ENCODE measurements at places on chromosomes 11 and 22.

DNA sequence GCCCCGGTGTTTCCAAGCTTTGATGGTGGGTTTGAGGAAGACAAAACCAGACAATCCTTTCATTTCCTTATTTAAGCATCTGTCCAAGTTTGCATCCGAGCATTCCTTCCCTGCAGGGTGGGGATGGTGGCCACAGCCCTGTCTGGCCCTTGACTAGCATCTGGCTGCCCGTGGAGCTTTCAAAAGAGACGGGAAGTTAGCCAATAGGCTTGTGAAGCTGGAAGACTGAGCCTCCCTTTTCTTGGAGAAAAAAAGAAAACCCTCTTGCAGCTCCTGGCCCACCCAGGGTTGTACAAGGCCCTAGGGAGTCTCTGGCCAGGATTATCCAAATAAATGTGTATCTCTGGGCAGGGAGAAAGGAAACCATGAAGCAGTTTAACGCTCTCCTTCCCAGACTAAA is 60.6 kb downstream of the MICAL2 start:
- DNase-seq, result peak; percentile 81

- no peak for DNase-seq
These were observed at the start of gene MMP1 for GRCh38 chr11:102798012-102798746. MMP1 (minus strand) TSS chr11:102798160; CDS start chr11:102798092, 68 bp downstream.

- peak; percentile 10 for DNase-seq
These were observed 80.1 kb upstream of the RTL6 start for GRCh38 chr22:44578110-44578457.

DNA sequence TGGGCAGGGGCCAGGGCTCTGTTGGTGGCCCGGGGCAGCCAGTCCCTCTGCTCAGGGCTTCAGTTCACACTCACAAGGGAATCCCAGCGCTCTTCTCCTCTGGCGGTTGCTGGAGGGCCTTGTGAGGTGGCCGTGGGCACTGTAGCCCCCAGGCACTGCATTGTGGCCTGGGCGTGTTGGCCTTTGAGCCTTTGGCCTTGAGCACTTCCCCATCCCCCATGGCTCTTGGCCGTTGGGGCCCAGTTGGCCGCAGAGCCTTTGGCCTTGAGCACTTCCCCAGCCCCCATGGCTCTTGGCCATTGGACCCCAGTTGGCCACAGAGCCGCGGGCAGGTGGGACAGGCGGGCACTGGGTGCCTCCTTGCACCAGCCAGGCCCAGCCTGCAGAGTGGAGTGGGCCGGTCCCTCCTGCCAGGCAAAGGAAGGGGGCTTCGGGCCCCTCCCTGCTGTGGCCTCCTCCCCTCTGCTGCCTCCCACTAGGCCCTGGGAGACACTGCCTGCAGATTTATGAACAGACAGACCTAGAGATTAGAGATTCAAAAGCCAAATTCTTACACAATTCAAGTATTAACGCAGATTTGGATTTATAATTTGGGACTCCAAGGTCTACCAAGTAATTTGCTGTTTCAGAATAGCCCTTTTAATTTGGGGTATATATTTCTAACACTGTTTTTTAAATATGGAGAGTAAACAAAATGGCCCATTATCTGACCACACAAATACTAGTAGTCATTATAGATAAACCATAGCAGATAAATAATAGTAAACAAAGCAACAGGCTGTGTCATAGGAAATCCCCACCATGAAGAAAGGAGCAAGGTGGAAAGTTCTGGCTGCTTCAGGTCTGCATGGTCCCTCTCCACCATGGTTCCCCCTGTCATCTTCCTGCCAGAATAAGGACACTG is 18.2 kb upstream of the TXNRD2 start:
- peak; percentile 65 for DNase-seq
